ENCODE measurements at places on chromosomes 1 and 21. TPM values are rescaled to one million over a fixed set of nuclear protein-coding genes. Genes with fewer than 3 reads are reported as not detected.

Gene GNAT2
- total RNA-seq: not detected

Gene TAL1
- total RNA-seq: 50.2 TPM

Gene TEKT2
- 0.38 TPM for total RNA-seq

Gene MEX3A
- total RNA-seq: 26.6 TPM

Gene CFAP126
- total RNA-seq: not detected

Gene TRPM2
- not detected for total RNA-seq

DNA sequence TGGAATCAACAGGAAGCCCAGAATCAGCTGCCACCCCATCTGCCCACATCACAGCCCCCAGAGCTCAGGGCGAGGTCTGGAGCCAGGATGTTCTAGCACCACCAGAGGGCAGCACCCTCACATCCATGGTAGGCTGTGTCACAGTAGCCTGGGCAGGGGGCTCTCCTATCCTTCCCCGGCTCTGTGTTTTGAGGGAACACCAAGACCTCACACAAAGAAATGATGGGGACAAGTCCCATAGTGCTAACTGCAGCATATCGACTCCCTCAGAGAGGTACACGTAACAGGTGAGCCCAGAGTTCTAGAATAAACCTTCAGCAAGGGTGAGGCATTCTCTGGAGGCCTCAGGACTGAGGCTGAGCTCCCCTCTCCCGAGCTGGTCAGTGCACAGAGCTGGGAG, 2.3 kb upstream of the KCNC4 start:
- no peaks in the 10 kb centered on the region for H3K36me3 ChIP-seq
- peaks cover 9% of the 10 kb centered on the region for H3K4me1 ChIP-seq
- no peak overlapping the region for H3K27ac ChIP-seq
- peak; percentile 49 for DNase-seq
- H3K27me3 ChIP-seq: peaks cover 6% of the 10 kb centered on the region

DNA sequence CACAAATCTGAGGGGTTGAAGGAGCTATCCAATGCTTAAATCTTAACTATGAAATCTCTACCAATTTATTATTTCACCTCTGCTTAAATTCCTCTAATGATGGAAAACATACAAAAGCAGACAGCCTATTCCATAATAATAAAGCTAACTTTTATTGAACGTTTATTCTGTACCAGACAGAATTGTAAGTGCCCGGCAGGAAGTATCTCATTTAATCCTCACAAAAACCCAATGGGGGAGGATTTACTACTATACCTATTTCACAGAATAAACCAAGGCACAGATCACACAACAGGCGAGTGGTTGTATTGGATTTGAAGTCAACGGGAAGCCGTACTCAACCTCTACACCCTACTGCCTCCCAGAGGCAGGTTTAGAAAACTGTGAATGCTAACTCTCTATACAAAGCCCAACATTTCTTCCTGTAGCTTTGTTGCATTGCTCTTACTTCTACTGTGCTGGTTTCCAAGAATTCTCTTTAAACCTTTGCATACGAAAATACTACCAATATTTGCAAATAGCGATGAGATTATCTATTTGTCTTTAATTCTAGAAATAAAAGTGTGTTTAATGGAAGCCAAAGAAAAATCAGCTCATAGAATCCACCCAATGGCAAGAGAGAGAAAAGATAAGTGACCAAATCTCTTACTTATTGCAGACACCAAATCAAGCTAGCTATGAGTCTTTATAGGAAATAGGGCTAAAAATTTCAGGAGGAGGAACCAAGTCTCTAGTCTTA, 33.5 kb upstream of the C1orf53 start:
- H3K4me1 ChIP-seq: no peaks in the 10 kb centered on the region
- H3K36me3 ChIP-seq: no peaks in the 10 kb centered on the region
- H3K27me3 ChIP-seq: no peaks in the 10 kb centered on the region

- no peaks in the 10 kb centered on the region for H3K27me3 ChIP-seq
- no peak overlapping the region for H3K27ac ChIP-seq
- peak; percentile 69 for DNase-seq
- H3K4me3 ChIP-seq: no peak overlapping the region
- H3K36me3 ChIP-seq: no peaks in the 10 kb centered on the region
Measured at GRCh38 chr1:159211331-159212136, 6.9 kb downstream of the ACKR1 start.

- no peak overlapping the region for H3K27ac ChIP-seq
- DNase-seq: no peak
- H3K36me3 ChIP-seq: peaks cover 8% of the 10 kb centered on the region
- H3K4me1 ChIP-seq: no peaks in the 10 kb centered on the region
Measured at GRCh38 chr1:183926983-183927382, 110.5 kb downstream of the COLGALT2 start.

DNA sequence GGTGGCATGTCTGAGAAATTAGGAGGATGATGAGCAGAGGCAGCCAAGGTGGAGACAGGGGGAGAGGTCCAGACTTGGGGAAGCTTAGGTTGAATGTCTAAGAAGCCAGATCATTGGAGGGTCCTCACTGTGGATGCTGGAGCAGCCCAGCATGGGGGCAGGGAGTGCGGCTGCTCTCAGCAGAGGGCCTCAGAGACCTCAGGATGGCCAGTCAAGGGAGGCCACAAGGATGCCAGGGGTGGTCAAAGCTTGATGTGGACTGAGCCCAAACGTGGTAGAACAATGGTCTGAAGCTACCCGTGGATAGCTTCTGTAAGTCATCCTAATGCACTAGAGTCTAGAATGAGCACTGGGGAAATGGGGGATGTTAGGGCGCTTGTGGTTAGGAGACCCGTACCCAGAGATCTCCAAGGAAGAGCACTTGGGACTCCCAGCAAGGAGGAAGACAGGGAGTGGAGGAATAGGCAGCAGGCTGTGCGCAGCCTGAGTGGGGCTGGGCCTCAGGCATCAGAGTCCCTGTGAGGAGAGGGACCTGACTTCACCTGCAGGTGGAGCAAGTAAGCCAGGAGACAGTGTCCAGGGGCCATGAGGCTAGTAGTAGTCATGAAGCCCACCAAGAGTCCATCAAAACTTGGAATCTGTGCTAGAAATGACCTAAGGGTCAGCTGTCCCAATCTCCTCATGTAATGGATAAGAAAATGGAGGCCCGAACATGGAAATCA, 4.3 kb upstream of the S100A9 start:
- no peak overlapping the region for H3K27ac ChIP-seq
- no peak overlapping the region for H3K4me3 ChIP-seq
- no peaks in the 10 kb centered on the region for H3K36me3 ChIP-seq

DNA sequence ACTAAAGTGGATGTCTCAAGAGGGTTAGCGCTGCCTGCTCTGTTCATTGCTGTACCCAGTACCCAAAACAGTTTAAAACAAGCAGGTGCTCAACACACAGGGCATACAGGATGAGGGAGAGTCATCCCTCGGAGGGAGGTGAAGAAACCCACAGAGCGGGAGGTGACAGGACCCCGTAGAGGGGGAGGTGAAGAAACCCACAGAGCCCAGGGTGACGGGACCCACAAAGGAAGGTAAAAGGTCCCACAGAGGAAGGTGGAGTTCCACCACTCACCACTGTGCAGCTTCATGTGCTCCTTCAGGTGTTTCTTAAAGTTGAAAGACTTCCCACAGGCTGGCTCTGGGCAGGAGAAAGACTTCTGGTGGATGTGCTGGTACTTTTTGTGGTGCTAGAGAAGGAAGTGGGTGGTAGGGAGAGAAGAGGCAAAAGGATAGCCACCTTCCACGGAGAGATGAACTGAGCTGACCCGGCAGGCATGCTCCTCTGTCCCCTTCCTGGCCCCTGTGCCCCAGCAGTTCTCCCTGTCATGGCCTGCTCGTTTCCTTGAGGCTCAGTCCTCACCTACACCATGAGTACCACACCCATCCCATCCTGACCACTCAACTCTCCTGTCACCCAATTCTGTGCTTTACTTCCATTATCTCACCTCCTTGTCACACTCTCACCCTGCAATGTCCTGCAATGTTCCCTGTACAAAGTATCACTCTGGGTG, 5.1 kb downstream of the ZNF692 start:
- H3K27me3 ChIP-seq: no peaks in the 10 kb centered on the region
- no peaks in the 10 kb centered on the region for H3K36me3 ChIP-seq
- DNase-seq: no peak
- H3K4me3 ChIP-seq: no peak overlapping the region

DNA sequence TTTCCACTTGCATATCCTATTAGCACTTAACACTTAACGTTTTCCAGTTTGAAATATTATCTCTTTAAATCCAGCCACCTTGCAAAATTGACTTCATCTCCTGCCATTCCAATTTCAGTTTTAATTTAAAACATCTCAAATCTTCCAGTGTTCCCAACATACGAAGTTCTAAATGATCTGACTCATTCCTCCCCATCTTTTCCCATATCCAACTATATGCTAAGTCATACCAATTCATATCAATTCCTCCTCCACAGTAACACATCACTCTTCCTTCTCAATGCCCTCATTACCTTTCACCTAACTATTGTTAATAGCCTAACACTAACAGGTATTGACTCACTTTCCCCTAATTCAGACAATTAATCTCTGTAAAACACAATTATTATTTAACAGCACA, 2.8 kb downstream of the PSMA5 start:
- peaks cover 9% of the 10 kb centered on the region for H3K36me3 ChIP-seq
- no peak for DNase-seq
- no peak overlapping the region for H3K4me3 ChIP-seq
- H3K27ac ChIP-seq: no peak overlapping the region

DNA sequence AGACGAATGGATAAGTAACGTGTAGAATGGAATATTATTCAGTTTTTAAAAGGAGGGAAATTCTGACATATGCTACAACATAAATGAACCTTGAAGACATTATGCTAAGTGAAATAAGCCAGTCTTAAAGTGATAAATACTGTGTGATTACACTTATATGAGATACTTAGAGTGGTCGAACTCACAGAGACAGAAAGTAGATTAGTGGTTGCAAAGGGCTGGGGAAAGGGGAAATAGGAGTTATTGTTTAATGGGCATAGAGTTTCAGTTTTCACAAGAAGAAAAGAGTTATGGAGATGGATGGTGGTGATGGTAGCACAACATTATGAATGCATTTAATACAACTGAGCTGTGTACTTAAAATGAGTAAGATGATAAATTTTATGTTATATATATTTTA, 14.7 kb upstream of the AHCYL1 start:
- no peak for DNase-seq
- no peak overlapping the region for H3K27ac ChIP-seq
- no peaks in the 10 kb centered on the region for H3K36me3 ChIP-seq
- no peaks in the 10 kb centered on the region for H3K4me1 ChIP-seq
- H3K27me3 ChIP-seq: no peaks in the 10 kb centered on the region

- DNase-seq: no peak
- H3K4me3 ChIP-seq: no peak overlapping the region
- H3K27me3 ChIP-seq: no peaks in the 10 kb centered on the region
- H3K27ac ChIP-seq: no peak overlapping the region
- H3K4me1 ChIP-seq: no peaks in the 10 kb centered on the region
Measured at GRCh38 chr1:21058035-21058793, 118.5 kb downstream of the EIF4G3 start.

- no peaks in the 10 kb centered on the region for H3K27me3 ChIP-seq
- no peak overlapping the region for H3K4me3 ChIP-seq
- peaks cover 60% of the 10 kb centered on the region for H3K4me1 ChIP-seq
- peak; percentile 84 for DNase-seq
- no peak overlapping the region for H3K27ac ChIP-seq
Measured at GRCh38 chr1:21270086-21270689, 20.1 kb downstream of the ECE1 start.

- DNase-seq: peak; percentile 64
- no peaks in the 10 kb centered on the region for H3K27me3 ChIP-seq
- no peaks in the 10 kb centered on the region for H3K36me3 ChIP-seq
- peak overlapping the region; percentile 33 for H3K27ac ChIP-seq
Measured at GRCh38 chr1:178275553-178275952, 181.6 kb downstream of the RASAL2 start.

DNA sequence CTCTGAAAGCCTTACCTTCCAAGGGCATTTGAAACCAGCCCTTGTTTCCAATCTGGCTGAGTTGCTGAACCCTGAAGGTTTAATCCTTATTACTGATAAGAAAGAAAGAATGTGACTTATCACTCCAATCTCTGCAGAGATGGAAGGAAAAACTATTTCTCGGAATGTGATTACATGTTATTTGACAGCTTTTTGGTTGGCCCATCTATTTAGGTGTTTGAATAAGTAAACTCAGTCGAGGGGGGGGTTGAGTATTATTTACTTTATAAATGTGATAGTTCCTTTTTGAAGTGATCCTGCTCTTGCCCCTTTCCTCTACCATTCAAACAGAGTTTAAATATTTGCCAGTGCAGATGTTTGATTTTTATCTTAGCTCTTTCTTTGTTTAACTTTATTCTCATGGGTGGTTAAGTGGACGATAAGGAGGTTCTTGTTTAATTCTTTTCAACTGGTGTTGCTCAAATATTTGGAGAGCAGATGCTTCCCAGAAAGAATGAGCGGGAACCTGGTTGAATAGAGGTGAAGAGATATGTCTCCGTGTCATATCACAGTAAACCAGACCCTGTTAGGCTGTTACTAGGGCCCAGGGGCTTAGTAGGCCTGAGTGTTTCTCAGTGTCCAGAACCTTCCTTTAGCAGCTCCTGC, 126.1 kb downstream of the CACHD1 start:
- H3K4me1 ChIP-seq: no peaks in the 10 kb centered on the region
- no peaks in the 10 kb centered on the region for H3K27me3 ChIP-seq
- no peak overlapping the region for H3K27ac ChIP-seq
- H3K36me3 ChIP-seq: no peaks in the 10 kb centered on the region
- H3K4me3 ChIP-seq: no peak overlapping the region
- DNase-seq: no peak

GRCh38 chr1:35561972-35562680, 4.5 kb downstream of the NCDN start:
- no peak overlapping the region for H3K27ac ChIP-seq
- H3K36me3 ChIP-seq: no peaks in the 10 kb centered on the region
- no peaks in the 10 kb centered on the region for H3K27me3 ChIP-seq
- H3K4me3 ChIP-seq: no peak overlapping the region
- no peak for DNase-seq
- H3K4me1 ChIP-seq: no peaks in the 10 kb centered on the region

DNA sequence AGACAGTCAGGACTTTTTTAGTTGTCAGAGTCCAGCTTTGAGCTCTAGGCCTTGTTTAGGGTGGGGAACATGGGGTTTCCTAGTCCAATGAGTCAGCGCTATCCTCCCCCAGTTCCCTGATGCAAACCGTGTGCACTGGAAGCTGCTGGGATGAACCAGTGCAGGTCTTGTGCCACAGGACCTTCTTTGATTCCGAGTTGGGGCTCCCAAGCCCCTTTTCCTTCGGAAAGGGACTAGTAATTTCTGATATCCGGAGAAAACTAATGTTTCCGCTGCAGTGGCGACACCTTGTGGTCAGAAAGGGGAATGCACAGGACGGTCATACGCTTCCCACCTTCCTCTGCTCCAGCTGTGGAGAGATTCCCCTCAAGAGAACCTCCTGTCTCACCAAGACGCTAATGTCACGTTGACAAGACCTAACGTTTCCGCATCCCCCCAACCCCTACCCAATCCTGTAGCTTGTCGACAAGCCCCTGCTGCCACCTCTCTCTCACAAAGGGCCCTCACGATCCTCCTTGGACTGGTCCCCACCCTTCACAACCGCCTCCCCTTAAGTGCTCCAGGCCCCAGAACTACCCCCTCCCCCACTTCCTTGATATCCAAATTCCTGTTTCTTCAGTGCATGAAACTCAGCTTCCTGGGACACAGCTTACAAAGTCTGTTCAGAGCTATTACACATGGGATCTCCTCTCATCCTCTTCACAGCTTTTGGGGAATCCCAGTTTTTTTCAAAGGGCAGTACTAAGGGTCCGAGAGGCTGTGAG, 30.9 kb downstream of the GPA33 start:
- H3K4me3 ChIP-seq: no peak overlapping the region
- DNase-seq: peak; percentile 54
- H3K27me3 ChIP-seq: no peaks in the 10 kb centered on the region
- H3K4me1 ChIP-seq: peaks cover 3% of the 10 kb centered on the region
- H3K27ac ChIP-seq: no peak overlapping the region
